ENCODE measurements at places on chromosomes 7 and 10.

- no peak for DNase-seq
Measured at GRCh38 chr7:102028206-102028826, 210.9 kb downstream of the CUX1 start.

DNA sequence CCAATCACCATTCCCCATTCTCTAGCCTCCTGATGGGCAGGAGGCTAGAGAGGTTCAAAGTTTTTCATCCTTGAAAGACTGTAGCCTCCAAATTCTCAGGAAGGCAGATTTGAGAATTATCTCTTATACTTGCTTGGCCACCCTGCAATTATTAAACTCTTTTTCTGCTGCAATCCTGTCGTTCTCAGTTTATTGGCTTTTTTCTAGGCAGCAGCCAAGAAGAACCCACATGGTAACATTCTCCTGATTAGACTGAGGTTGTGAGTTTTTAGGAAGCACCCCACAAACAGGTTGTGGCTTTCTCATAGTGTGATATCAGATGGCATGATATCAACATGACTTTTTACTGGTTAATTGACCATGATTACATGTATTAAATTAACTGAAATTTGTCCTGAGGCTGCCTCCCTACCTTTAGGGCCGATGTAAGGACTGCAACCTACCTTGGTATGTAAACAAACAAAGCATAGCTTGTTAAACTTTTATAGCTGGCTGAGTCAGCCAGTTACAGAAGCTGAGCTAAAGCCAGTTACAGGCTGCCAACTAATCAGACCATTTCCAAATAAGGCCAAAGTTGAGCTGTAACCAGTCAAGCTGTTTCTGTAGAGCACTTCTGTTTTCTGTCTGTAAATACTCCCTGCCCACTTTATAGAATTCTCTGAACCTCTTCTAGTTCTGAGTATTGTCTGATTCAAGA, 3.2 kb upstream of the ZNF248 start:
- no peak for DNase-seq

DNA sequence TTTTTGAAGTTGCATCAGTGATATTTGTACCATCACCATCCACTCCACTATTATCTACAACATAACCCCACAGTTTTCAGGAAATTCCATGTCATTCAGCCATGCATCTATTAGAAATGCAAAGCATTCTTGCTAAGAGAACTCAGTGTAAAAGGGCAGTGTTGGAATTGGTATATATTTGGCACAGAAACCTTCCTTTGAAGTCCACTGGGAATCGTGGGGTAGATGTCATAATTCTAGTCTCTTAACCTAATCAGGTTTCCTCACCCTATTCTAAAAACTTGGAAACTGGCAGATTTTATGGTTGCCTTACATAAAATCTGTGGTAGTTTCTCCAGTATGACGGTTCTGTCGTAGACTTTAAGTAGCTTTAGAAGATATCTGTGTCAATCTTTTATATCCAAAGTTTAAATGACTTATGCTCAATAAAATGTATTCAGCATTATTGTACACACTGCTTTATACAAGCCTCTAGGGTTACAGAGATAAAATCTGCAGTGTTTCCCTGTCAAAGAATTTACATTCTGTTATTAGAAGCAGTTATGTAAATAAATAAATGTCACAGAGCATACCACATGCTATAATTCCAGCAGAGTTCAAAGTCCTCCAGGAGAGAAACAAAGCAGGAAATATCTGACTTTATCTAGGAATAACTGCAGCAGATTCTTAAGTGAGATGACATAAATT, 704.4 kb upstream of the CELF2 start:
- no peak for DNase-seq

DNA sequence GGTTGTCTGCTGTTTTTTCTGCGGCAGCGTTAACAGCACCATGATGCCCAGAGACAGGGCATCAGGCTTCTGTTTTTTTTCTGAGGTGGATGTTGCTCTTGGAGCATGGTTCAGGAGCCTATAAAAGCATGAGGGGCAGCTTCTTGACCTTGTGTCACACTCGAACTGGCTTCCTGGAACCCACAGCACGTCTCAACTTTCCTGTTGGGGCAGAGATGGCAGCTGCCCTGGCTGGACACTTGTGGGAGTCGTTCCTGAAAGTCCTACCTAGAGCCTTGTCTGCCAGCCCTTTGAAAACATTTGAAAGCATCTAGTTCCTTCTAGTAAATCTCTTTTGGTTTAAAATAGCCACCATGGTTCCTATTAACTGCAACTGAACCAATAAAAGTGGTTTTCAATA, 28.9 kb upstream of the PRKAG2 start:
- DNase-seq, result no peak

DNA sequence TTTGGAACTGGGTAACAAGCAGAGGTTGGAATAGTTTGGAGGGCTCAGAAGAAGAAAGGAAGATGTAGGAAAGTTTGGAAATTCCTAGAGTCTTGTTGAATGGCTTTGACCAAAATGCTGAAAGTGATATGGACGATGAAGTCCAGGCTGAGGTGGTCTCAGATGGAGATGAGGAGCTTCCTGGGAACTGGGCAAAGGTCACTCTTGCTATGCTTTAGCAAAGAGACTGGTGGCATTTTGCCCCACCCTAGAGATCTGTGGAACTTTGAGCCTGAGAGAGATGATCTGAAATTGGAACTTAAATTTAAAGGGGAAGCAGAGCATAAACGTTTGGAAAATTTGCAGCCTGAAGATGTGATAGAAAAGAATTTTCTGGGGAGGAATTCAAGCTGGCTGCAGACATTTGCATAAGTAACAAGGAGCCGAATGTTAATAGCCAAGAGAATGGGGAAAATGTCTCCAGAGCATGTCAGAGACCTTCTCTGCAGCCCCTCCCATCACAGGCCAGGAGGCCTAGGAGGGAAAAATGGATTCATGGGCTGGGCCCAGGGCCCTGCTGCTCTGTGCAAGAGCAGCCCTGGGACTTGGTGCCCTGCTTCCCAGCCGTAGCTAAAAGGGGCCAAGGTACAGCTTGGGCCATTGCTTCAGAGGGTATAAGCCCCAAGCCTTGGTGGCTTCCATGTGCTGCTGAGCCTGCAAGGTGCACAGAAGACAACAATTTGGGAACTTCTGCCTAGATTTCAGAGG, 3.6 kb downstream of the PDSS1 start:
- no peak for DNase-seq

- DNase-seq, result no peak
Measured at GRCh38 chr10:130720235-130720634, 584.0 kb downstream of the GLRX3 start.

DNA sequence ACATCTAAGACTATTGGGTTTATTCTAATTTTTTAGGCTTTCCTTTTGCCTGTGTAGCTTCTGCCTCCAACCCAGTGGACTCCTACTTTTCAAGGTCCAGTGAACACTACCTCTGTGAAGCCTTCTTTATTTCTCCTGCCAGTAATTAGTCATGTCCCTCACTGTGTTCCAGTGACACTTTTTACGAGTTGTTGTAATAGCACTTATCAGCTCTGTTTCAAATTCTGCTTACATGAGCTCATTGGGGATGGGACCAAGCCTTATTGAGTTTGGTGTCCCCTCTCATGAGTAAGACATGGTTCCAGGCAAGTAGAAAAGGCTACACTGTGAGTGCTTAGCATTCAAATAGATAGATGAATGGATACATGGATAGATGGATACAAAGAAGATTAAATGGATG, 184.6 kb downstream of the HIBADH start:
- no peak for DNase-seq

DNA sequence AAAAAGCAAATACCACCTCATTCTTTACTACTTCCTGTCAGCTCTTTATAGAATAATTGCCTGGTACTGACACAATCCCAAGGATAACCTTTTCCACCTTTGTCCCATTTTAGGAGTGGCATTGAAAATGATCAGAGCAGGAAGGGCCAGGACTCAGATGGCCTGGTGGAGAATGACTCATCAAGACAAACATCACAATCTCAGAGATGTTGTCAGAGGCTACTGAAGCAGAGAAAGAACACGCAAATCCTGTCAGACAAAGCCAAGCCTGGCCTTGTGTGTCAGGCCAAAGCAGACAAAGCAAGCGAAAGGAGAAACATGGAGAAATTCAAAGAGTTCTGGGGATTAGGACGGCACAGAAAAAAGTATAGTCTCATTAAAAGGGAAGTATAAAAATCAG, 40.9 kb downstream of the NSUN6 start:
- DNase-seq, result no peak

- no peak for DNase-seq
Measured at GRCh38 chr7:44460325-44460724, 30.1 kb downstream of the NUDCD3 start.

- DNase-seq, result no peak
Measured at GRCh38 chr7:142548978-142549377, 200.3 kb upstream of the PRSS1 start.

GRCh38 chr7:3028071-3028757, 15.5 kb downstream of the CARD11 start:
- DNase-seq, result no peak

- no peak for DNase-seq
Measured at GRCh38 chr10:63720676-63721075, 199.5 kb downstream of the REEP3 start.

DNA sequence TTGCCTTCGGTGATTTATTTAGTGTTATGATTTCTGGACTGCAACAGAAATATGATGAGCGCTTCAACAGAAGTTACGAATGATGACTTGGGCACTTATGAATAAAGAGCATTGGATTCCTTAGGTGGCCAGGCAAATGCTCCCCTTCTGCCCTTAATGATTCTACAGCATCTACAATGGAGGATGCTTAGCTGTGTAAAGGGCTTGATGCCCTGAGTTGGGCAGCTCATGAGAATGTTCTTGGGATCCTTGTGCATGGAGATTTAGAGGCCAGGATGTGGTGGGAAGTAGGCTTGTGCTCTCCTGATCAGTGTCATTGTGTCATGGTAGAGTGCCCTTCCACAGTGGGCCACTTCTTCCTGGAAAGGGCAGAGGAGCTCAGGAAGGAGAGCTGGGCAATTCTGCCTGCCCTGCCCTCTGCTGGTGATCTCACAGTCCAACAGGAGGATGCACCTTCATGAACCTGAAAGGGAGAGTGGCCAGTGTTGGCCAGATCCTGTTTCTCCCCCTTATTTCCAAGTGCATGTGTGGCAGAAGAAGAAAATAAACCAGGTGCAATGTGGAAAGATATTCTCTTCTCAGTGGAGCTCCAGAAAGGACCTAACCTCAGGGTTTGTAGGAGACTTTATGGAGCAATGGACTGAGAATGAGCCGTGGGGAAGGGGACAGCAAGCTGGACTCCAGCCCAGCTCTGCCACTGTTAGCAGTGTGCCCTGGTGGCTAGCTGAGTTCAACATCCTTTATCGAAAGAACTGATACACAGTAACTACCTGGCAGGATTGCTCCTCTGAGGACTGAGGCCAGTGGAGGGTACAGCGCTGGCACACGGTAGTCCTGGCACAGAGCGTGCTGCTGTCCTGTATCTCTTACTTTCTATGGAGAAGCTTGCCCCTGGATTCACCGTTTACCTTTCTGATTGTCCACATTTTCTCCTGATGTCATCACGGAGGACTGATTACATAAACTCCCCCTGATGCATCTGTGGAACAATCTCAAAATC, 182.9 kb downstream of the BMPER start:
- no peak for DNase-seq

DNA sequence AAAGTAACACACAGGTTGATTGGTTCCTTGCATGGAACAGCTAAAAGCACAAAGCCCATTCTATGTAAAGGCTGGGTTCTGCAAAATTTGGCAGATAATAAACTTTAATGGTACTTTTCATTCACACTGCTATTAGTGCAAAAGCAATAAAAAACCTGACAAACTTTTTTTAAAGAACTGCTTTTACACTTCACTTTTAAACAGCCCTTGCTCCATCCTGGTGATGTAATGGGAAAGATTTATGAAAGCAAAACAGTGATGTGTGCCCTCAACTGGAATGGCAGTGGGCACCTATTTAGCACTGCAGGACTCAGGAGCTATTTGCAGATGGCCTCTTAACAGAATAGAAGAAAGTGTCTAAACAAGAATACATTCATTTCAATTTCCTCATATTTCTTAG, 44.9 kb downstream of the TSPAN12 start:
- no peak for DNase-seq

DNA sequence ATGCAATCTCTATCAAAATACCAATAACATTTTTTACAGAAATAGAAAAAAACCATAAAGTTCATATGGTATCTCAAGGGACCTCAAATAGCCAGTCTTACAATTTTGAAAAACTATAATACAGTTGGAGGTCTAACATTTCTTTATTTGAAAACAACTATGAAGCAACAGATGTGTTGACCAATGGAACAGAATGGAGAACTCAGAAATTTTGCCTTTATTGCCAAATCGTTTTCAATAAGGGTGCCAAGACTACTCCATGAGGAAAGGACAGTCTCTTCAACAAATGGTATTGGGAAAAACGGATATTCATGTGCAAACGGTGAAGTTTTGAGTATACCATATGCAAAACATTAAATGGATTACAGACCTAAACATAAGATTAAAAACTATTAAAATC, 470.8 kb upstream of the DPP6 start:
- DNase-seq, result no peak

DNA sequence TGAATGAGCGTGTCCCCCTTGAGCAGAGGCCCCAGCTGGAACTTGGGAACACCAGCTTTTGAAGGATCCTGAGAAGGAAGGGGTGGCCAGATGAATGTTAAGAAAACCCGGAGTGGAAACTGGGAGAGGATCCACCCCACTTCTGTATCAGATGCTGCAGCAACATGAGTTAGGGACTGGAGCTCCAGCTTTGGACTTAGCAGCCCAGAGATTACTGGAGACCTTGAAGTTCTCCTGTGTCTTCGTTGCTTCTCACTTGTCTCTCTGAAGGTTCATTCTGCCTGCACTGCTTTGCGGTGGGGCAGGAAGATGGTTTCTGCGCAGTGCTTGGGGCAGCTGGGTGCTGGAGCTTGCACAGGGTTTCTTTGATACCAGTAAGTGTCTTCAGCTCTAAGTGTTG, 9.3 kb downstream of the TMEM248 start:
- DNase-seq, result no peak

DNA sequence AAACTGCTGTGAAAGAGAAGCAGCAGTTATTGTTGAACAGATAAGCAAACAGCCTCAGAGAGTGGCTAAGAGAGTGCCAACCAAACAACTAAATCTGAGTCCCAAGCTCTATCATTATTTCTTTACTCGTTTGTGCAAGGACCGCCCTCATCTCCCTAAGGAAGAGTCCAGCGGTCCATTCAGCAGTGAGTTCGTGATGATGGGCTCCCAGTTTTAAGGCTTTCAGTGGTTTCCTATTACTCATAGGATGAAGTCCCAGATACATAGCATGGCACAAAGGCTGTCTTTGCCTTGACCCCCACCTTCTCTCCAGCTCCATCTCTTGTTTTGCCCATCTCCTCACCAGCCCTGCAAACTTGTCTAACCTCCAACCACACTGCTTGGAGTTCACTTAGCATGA, 24.3 kb upstream of the PDE1C start:
- DNase-seq, result no peak

- no peak for DNase-seq
Measured at GRCh38 chr7:33807779-33808482, 97.4 kb upstream of the BMPER start.

GRCh38 chr10:491667-492424, 197.6 kb downstream of the DIP2C start:
- DNase-seq, result no peak

GRCh38 chr10:21289271-21289670, 236.2 kb downstream of the SKIDA1 start:
- no peak for DNase-seq
